ENCODE measurements at places on chromosomes 11 and 22. TPM values are rescaled to one million over a fixed set of nuclear protein-coding genes. Genes with fewer than 3 reads are reported as not detected.

Gene NLRX1
- 2.8 TPM for total RNA-seq

Gene C11orf87
- 25.4 TPM for total RNA-seq

Gene OR9Q1
- total RNA-seq, result not detected

Gene OR51B5
- 3.1 TPM for total RNA-seq

Gene ANO1
- total RNA-seq, result not detected

Gene RIN1
- 0.94 TPM for total RNA-seq

Gene LRRC32
- 1.3 TPM for total RNA-seq

Gene YPEL1
- 89.5 TPM for total RNA-seq

Gene C22orf23
- 0.63 TPM for total RNA-seq

All from parietal lobe (tissue), 2 donors.